Central memory CD8-positive, alpha-beta T cell (primary cell): ENCODE measurements at places on chromosomes 6 and 20.
A peak's percentile ranks its signal among the peaks of the same experiment; 100 is the strongest.

DNA sequence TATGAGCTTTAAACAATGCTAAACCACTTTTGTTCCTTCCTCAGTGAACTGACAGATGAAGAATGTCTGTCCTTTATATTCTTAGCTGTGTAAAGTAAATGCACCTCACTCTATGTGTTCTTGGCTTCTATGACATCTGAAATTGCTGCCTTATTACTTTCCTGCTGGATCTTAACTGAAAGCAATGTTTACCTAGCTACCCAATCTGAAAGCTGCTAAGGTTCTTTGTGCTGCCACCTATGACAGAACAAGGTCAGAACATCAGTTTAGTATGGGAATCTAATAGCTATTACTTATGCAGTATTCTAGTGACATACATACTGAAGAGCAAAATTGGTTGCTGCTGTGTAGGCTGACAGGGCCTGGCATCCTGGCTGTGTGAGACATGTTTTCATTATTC is 444.1 kb downstream of the KHDRBS2 start:
- H3K27ac ChIP-seq: no peak overlapping the region
- no peak overlapping the region for H3K4me3 ChIP-seq
- H3K27me3 ChIP-seq: no peaks in the 10 kb centered on the region
- no peaks in the 10 kb centered on the region for H3K4me1 ChIP-seq

GRCh38 chr6:38498085-38498484 is 141.6 kb downstream of the BTBD9 start:
- H3K27ac ChIP-seq: no peak overlapping the region
- peaks cover 12% of the 10 kb centered on the region for H3K4me1 ChIP-seq
- DNase-seq: no peak
- H3K4me3 ChIP-seq: no peak overlapping the region

DNA sequence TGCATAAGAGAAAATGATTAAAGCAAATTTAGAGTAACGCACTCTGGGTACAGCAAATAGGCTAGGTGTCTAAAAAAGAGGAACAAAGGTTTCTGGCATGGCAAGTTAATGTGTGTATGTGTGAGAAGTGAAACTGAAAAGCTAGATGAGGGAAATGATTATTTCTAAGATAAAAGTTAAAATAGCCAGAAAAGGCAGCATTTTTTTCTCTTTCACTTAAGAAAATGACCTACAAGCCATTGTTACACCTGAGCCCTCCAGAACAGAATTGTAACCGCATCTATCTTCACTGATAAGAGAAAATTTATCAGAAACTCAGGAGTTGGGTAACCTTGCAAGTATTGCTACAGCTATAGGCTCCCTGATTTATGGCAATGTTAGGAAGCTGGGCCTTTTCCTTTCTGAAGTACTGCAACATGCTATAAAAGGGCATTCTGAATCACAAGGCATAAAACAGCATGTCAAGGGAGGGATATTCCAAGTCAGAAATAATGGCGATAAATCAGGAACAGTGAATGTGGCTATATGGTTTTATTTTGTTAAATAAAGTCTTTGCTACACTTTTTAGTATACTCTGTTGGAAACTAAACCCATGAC is 395.3 kb downstream of the TBC1D32 start:
- no peak overlapping the region for H3K4me3 ChIP-seq
- no peaks in the 10 kb centered on the region for H3K27me3 ChIP-seq
- no peaks in the 10 kb centered on the region for H3K4me1 ChIP-seq
- DNase-seq: no peak
- no peaks in the 10 kb centered on the region for H3K36me3 ChIP-seq
- no peak overlapping the region for H3K27ac ChIP-seq

- no peaks in the 10 kb centered on the region for H3K36me3 ChIP-seq
- H3K27ac ChIP-seq: no peak overlapping the region
- H3K27me3 ChIP-seq: peaks cover 11% of the 10 kb centered on the region
- H3K4me1 ChIP-seq: no peaks in the 10 kb centered on the region
- no peak for DNase-seq
These were observed 752.5 kb downstream of the QKI start for GRCh38 chr6:164166996-164167395.

DNA sequence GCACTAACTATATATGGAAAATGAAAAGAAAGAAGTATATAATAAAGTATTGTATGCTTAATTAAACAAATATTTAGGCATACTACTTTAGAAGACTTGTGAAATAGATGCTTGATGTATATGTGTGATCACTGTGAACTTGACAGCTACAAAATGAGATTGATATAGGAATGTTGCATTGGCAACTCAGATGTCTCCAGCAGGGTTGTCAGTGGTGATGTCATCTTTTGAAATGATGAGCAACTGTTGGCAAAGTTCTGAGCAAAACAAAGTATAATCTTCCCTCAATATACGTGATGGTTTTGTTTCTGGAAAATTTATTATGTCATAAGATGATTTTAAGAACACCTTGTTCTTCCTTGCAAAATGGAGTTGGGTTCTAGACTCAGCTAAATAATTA is 133.8 kb downstream of the ARID1B start:
- peak overlapping the region; percentile 52 for H3K27ac ChIP-seq
- peaks cover 70% of the 10 kb centered on the region for H3K4me1 ChIP-seq
- no peak for DNase-seq
- H3K36me3 ChIP-seq: peaks cover 7% of the 10 kb centered on the region

DNA sequence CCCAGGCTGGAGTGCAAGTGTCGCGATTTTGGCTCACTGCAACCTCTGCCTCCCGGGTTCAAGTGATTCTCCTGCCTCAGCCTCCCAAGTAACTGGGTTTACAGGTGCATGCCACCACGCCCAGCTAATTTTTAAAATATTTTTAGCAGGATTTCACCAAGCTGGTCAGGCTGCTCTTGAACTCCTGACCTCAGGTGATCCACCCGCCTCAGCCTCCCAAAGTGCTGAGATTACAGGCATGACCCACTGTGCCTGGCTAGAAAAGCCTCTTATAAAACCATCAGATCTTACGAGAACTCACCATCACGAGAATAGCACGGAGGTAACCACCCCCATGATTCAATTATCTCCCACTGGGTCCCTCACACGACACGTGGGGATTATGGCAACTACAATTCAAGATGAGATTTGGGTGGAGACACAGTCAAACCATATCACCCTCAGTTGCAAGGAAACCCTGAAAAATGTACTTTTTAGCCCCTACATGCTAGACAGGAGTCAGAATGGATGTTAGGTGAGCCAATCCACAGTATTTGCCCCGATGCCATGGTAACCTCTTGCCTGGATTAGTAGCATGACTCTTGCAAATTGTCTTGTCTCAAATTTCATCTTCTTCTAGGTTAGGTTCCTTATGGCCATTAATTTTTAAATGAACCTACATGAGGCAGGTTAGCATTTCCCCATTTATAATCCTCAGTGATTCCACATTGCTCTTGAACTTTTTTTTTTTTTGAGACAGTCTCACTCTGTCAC is 17.1 kb upstream of the SASH1 start:
- DNase-seq: no peak
- H3K4me3 ChIP-seq: no peak overlapping the region
- H3K4me1 ChIP-seq: no peaks in the 10 kb centered on the region

DNA sequence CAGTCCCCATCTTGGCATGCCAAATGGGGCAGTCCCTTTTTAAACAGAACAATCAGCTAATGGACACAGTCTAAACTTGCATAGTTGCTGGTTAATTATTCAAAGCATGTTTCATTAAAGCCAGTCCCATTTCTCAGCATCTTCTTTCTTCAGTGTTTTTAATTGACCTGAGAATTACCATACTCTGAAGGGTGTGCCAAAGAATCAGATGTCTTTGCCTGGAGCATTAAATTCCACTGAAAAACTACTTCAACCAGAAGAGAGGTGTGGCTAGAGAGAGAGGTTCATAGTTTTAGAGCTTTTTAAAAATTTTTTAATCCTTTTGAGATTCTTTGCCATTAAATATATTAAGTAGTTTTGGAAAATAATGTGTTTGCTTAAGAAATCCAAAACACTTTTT is 37.9 kb downstream of the SLC24A3 start:
- H3K27me3 ChIP-seq: no peaks in the 10 kb centered on the region
- no peaks in the 10 kb centered on the region for H3K4me1 ChIP-seq
- DNase-seq: no peak
- H3K4me3 ChIP-seq: no peak overlapping the region
- H3K36me3 ChIP-seq: peaks cover 2% of the 10 kb centered on the region

- peaks cover 6% of the 10 kb centered on the region for H3K36me3 ChIP-seq
- peak overlapping the region; percentile 76 for H3K4me3 ChIP-seq
- peaks cover 48% of the 10 kb centered on the region for H3K27me3 ChIP-seq
- H3K4me1 ChIP-seq: peaks cover 23% of the 10 kb centered on the region
These were observed 3.5 kb upstream of the HTR1B start for GRCh38 chr6:77466451-77467437.

DNA sequence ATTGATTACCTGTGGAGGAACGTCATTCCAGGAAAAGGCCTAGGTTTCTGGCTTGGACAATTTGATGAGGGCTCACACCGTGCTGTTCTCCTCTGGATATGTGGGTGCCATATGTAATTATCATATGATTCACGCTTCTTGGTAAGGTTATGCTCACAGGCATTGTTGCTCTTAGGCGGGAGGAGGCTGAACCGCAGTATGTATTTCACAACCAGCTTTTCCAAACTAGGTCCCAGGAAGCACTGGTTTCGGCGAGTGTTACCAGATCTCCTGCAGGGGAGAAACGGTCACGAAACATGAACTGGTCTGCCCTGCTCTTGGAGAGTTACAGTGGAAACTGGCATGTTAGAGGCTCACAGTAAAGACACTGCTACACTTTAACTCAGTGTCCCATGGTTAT is 793 bp upstream of the FAM50B start:
- DNase-seq: no peak
- peak overlapping the region; percentile 70 for H3K4me3 ChIP-seq
- H3K27ac ChIP-seq: peak overlapping the region; percentile 12

DNA sequence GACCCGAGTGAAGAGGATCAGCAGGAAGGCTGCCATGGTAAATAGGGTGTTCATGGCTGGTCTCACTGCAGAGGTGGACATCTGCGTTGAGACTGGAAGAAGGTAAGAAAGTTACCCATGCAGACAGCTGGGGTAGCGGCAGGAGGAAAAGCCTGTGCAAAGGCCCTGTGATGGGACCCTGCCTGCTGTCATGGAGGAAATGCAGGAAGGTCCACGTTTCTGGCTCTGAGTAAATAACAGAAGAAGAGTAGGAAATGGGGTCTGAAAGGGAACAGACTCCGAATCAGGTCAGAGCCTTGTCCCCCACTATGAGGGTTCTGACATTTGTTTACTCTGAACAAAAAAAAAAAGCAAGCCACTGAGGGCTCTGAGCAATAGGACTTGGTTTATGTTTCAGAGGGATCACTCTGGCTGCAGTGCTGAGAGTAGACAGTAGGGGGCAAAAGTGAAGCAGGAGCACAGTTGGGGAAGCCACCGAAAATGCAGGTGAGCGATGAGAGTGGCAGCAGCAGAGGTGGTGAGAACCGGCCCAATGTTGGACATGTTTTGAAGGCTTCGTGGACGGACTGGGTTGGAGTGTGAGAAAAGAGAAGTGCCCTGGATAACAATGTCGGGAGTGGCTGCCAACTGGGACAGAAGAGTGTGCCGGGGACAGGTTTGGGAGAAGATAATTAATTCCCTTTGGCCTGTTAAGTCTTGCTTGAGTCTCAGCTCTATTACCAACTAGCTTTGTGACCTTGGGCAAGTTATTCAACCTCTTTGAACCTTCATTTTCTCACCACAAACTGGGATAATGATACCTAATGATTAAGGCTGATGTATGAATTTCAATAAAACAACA is 57.9 kb upstream of the MAP7 start:
- DNase-seq: peak; percentile 67
- no peak overlapping the region for H3K4me3 ChIP-seq

DNA sequence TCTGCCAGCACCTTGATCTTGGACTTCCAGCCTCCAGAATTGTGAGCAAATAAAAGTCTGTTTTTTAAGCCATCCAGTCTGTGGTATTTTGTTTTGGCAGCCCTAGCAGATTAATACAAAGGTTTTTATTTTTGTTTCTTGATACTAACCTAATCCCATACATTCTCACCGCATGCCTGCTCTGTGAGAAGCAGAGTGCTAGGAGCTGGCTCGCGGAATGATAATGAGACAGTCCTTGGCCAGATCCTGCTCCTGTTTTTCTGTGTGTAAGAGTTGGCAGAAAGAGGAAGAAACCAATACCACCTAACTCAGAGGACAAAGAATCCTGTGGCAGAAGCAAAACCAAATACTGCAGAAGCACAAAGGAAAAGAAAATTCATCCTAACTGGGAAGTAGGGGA is 82.6 kb downstream of the KIF16B start:
- H3K4me1 ChIP-seq: no peaks in the 10 kb centered on the region
- no peak overlapping the region for H3K27ac ChIP-seq
- peaks cover 14% of the 10 kb centered on the region for H3K36me3 ChIP-seq
- no peaks in the 10 kb centered on the region for H3K27me3 ChIP-seq
- no peak for DNase-seq

DNA sequence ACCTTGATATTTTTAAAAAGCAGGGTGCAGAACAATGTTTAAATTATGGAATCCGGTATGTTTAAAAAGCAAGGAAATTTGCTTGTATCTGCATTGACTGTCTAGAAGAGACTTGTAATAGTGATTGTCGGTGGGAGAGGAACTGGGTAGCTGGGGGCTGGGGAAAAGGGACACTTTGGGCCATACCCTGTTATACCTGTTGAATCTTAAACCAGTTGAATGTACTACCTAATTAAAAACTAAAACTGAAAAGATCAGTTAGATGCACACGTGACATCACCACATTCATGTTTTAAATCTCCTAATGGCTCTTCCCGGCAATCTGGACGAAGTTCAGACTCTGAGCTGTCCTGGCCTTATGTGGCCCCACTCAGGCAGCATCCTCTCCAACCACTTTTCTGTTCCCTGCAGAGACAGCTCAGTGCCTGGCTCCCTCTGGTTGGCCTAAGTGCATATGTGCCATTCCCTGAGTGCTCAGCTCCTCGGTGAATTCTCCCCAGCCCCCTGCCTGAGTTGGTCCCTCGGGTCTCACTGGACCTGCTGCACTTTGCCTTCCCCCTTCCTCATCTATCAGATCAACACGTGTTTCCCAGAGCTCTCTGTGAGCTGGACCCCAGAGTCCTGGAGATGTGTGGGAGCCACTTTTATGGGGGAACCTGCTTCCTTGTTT is 36.3 kb downstream of the SLC52A3 start:
- H3K27me3 ChIP-seq: peaks cover 70% of the 10 kb centered on the region
- no peak for DNase-seq
- H3K36me3 ChIP-seq: no peaks in the 10 kb centered on the region
- no peak overlapping the region for H3K4me3 ChIP-seq

- DNase-seq: no peak
- H3K27me3 ChIP-seq: no peaks in the 10 kb centered on the region
- H3K4me1 ChIP-seq: no peaks in the 10 kb centered on the region
- no peak overlapping the region for H3K27ac ChIP-seq
These were observed 17.2 kb downstream of the LAMP5 start for GRCh38 chr20:9531581-9531980.

DNA sequence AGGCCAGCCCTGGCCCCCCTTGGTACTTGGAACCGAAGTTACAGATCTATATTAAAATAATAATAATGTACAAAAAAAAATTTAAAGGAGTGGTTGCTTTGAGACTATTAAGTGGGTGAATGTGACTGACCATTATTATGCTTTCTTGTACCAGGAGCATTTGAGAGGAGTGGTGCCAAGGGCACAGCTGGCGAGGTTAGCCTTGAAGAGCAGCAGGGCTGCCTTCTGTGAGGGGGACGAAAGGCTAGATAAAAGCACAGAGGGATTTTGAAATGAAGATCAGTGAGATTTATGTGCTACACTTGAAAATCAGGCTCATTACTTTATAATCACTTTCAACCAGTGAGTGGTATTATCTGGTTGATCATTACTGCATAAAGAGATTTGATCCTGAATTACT is 48.6 kb downstream of the FIG4 start:
- no peaks in the 10 kb centered on the region for H3K27me3 ChIP-seq
- H3K36me3 ChIP-seq: peaks cover 7% of the 10 kb centered on the region
- H3K4me3 ChIP-seq: no peak overlapping the region
- no peak overlapping the region for H3K27ac ChIP-seq
